ENCODE measurements at places on chromosomes 16 and 17.

DNA sequence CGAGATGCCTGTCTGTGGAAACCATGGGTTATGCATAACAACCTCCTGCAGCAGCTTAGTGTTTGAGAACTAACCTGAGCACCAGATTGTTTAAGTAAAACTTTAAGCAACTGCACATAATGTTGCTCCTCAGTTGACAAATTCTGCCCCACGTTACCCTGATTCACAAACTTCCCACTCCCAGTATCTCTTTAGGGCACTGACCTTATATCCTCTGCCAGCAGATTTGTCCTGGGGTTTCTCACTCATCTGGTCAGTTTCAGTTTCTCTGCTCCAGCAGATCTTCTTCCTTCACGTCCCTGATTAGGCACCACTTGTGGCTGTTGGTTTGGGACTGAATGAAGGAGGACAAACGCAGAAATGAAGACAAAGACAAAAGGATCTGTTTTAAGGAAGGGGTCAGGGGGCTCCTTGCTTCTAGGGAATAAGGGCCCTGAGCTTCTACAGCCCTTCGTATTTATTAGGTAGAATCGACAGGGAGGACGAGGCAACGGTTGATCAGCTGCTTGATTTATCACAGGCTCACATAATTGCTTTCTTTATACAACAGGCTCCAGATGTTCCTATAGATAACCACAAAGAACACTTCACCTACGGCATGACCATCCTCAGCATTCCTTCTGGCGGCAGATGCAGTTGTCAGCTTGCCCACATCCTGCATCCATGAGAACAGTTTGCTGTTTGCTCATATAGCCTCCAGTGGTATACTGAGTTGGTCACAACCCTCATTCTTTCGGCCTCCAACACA, 13.5 kb upstream of the ZNF689 start:
- DNase-seq: peak; percentile 17

DNA sequence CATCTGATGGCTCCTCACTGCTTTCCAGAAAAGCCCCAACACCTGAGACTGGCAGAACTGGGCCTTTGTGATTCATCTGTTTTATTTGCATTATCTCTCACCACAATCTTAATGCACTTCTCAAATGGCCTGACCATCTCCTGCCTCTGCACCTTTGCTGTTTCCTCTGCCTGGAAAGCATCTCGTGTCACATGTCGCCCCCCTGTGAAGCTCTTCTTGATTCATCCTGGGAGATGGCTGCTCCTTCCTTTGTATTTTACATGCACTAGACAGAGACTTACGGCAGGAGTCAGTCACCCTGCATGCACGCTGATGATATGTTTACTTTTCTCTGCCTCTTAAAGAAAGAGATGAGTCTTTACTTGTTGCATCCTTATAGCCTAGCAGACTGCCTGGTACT, 30.0 kb downstream of the HNF1B start:
- DNase-seq: peak; percentile 49

DNA sequence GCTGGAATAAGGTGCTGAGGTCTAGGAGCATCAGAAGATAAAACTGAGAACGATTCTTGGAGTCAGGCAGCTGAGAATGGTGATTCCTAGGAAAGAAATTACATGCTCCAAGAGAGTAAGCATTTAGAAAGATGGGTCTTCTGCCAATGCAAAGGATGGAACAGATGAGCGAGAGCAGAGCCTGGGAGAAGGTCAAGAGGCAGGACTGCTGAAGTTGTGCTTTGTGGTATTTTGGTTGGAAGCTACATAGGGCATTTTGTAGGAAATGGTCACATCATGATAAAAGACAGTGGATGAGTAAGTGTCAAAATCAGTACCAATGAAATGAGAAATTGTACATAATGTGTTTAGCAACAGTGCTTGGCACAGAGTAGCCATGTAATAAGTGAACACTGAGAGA, 1.4 kb upstream of the CRYM start:
- DNase-seq: no peak

DNA sequence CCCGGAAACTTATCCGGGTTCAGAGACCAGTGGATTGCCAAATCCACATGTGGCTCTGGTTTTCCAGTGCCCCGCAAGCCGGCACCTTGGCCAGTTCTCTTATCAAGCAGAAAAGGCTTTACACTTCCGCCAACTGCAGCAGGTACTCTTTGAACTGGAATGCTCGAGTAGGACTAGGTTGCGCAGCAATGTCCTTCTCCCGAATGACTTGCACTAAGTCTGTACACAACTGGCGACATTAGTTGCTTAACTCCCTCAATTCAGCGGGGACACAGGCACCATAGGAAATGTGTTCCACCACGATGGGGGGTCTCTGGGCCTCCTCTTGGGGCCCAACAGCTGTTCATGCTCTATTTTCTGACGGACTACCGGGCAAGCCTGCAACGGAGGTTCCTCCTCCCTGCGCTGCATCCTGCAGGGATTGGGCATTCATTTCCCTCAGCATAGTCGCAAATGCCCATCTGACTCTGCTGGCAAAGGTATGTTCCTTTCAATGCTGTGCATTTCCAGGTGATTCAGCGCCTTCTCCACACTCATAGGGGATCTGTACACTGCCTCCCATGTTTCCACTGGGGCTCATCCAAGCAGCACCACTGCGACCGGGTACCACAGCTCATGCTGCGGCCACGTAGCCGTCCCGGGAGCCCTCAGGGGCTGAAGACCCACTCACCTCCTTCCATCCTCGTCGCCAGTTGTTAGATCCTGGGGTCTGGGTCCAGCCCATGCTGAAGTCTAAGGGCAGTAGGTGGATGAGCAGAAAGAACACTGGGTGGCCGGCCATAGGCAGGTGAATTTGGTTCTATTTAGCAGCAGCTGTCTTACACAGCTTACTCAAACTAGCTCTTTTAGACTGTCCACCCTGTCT, 34.2 kb upstream of the APPBP2 start:
- no peak for DNase-seq

GRCh38 chr17:72421128-72422092, 300.6 kb downstream of the SOX9 start:
- DNase-seq: peak; percentile 98

DNA sequence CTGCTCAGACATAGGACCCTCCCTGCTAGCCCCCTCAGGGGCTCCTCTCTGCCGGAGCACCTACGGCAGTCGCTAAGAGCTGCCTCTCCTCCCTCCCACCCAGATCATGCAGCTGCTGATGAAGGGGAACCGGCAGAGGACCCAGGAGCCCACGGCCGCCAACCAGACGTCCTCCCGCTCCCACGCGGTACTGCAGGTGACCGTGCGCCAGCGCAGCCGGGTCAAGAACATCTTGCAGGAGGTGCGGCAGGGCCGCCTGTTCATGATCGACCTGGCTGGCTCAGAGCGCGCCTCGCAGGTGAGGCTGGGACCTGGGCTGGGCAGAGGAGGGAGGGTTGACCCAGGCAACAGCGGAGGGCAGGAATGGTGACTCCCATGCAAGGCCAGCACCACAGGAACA, 17.0 kb downstream of the BTBD17 start:
- DNase-seq: no peak

- DNase-seq: no peak
Measured at GRCh38 chr17:53807286-53807685, 15.4 kb upstream of the KIF2B start.

GRCh38 chr16:66619534-66620428, 15.3 kb downstream of the CMTM3 start:
- peak; percentile 88 for DNase-seq

DNA sequence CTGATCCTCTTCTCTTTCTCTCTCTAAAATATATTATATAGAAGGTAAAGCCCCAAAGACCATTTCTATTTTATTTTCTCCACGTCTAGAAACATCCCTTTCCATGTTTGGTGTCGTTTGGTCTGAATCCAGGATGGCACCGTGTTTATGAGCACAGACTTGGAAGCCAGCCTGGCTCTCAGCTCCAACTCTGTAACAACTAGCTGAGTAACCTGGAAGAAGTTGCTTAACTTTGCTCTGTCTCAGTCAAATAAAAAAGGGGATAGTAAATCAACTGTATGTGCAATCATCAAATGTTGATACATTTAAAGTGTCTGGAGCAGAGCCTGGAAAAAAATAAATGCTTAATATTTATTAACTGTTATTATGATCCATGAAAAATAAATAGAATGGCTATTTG, 249.8 kb upstream of the MAF start:
- DNase-seq: no peak

DNA sequence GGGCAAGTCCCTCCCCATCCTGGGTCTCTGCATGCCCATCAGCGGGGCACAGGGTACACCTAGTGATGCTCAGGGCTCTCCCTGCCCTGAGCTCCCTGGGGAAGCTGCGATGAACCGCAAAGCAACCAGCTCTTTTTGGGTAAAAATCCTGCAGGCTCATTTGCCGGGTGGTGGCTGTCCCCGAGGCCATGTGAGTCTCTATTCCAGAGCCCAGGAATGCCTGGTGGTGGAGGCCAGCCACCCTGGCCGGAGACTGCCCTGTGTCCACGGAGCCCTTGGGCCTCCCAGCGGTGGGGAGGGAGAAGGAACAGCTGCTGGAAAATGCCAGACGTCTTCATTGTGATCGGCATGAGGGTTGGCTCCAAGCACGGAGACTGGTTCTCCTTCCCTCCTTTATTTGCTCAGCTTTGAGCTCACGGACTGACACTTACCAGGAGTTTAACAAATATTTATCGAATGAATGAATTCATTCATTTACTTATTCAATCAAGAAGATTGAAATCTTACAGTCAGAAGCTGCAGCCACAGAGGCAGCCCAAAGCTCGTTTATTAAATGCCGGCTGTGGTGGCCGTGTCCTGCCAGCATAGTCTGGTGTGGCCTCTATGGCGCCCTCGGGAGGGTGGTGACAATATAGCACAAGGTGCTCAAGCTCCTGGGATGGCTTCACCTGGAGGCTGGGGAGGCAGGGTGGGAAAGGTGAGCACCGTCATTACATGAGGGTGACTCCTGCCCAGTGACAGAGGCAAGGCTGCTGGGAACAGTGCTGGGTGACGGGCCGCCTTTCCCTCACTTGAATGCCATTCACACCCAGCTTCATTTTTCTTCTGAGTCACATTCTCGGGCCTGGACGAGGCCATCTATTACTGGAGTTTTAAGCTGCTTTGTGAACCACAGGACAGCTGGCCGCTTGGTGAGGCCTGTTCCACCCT, 31.1 kb upstream of the JPH3 start:
- DNase-seq: peak; percentile 61

DNA sequence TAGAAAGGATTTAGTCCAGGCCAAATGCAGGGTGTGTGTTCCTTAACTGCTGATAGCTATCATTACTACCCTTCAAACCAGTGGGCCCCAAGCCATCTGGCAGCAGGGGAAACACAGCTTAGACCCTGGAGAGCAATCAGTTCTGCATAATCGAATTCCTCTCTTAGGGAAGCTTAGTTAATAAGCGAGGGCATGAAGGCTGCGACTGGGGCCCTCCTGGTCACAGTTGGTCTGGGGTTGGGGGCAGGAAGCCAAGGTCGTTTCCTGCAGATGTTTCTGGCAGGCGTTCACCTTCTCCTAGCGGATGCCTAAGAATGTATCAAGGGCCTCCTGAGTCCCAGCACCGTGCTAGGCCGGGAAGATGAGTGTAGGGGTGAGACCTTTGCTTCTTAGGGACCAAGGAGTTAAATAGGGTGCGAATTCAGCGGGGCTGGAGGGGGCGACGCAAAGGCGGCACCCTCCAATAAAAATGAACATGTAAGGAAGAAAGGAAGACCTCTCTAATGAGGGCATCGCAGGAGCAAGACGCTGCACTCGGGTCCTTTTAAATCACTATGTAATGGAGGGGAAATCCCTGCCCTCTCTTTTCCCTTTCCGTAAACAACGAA, 16.5 kb upstream of the EEF2K start:
- DNase-seq: peak; percentile 38

- no peak for DNase-seq
Measured at GRCh38 chr17:82148997-82149396, 51.0 kb upstream of the FASN start.

DNA sequence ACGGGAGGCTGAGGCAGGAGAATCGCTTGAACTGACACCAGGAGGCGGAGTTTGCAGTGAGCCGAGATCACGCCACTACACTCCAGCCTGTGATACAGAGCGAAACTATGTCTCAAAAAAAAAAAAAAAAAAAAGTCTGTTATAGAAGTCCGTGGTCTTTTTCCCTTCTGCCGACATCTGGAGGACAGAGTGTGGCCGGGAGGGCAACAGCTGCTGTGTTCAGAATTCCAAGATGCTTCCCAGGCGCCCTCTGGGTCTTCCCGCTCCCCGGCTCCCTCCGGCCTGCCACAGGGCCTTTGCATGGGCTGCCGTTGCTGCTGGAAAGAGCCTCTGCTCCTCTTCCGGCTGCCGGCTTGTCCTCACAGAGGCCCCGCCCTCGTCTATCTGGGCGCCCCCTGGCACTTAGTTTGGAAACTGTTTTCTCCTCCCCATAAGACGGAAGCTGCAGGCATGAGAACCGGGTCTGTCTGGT, 2.4 kb upstream of the CACNA1H start:
- DNase-seq: peak; percentile 65

GRCh38 chr17:66533572-66533971, 231.2 kb downstream of the PRKCA start:
- DNase-seq: no peak

DNA sequence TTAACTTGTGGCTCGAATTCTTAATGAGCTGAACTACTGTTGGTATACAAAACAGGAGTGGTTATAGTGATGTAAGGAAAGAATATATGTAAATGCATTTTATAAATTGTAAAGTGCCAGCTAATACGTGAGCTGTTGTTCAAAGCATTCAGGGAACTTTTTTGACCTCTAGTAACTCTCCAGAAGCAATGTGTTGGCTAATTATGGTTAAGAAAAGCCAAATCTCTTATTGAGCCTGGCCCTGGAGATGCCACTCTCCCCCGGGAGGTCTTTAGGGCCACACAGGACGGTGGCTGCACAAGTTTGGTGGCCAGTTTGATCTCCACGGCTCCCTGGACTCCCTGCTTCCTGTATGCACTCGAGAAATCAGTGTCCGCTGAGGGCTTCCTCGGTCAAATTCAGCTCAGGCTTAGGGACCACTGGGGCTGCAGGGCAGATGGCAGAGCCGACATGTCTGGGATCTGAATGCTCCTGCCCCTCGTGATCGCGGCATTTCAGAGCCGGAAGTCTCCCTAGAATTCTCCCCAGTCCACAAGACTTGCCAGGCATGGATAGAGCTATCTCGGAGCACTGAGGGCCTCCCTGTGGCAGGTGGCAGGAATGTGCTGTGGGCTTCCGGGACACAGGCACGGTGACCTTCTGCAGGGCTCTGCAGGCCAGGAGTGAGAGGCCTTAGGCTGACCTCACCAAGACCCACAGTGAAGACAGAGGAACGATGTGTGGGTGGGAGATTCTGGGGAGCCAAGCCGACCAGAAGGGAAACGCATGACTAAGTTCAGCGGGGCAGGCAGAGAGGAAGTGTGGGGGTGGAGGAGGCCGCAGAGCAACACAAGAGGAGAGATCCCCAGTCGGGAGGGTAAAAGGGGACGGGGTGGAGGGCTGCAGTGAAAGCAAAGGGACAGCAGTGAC, 18.6 kb upstream of the PITPNM3 start:
- DNase-seq: peak; percentile 67

GRCh38 chr17:66541461-66542128, 239.2 kb downstream of the PRKCA start:
- DNase-seq: peak; percentile 93

GRCh38 chr16:87671715-87672270, 69.5 kb downstream of the JPH3 start:
- DNase-seq: no peak
